OCI-LY7 (cell line): ENCODE measurements at places on chromosomes 13 and 19. TPM values are rescaled to one million over a fixed set of nuclear protein-coding genes. Genes with fewer than 3 reads are reported as not detected.

AKT2 gene
- total RNA-seq: 192 and 197 TPM in 2 replicates

SMAD9 gene
- 10.3 and 13.1 TPM in 2 replicates for total RNA-seq

PSG2 gene
- not detected in 2 replicates for total RNA-seq

MYO16 gene
- total RNA-seq: 0.06 and 0.11 TPM in 2 replicates

PSG6 gene
- not detected in 2 replicates for total RNA-seq

ZNF229 gene
- not detected in 2 replicates for total RNA-seq

RGS9BP gene
- total RNA-seq: 0.65 and 0.72 TPM in 2 replicates

ERFL gene
- total RNA-seq: 5.9 and 6.8 TPM in 2 replicates

IGFL2 gene
- not detected in 2 replicates for total RNA-seq

CCNE1 gene
- 34.0 and 36.1 TPM in 2 replicates for total RNA-seq

TMPRSS9 gene
- total RNA-seq: 0.28 TPM in 1 of 2 replicates, not detected in the other

CYP4F11 gene
- total RNA-seq: 0.25 TPM in 1 of 2 replicates, not detected in the other

SPIB gene
- total RNA-seq: 99.4 and 101 TPM in 2 replicates

PSG7 gene
- total RNA-seq: not detected in 2 replicates

LILRA1 gene
- not detected in 2 replicates for total RNA-seq

RGCC gene
- total RNA-seq: 89.5 and 101 TPM in 2 replicates

IFNL2 gene
- total RNA-seq: not detected in 2 replicates

ZNF546 gene
- total RNA-seq: 9.3 and 11.5 TPM in 2 replicates

MUC16 gene
- not detected in 2 replicates for total RNA-seq

CEACAM3 gene
- not detected in 2 replicates for total RNA-seq

ZNF570 gene
- total RNA-seq: 5.1 and 7.3 TPM in 2 replicates

PPM1N gene
- total RNA-seq: 2.8 and 2.9 TPM in 2 replicates

C19orf67 gene
- 0.55 and 1.4 TPM in 2 replicates for total RNA-seq

OR4F17 gene
- total RNA-seq: 0.88 TPM in 1 of 2 replicates, not detected in the other

KLK13 gene
- total RNA-seq: not detected in 2 replicates

NBEA gene
- 9.0 and 11.0 TPM in 2 replicates for total RNA-seq

LAIR2 gene
- not detected in 2 replicates for total RNA-seq

KLK3 gene
- total RNA-seq: not detected in 2 replicates

CEACAM16 gene
- total RNA-seq: not detected in 2 replicates

SWSAP1 gene
- total RNA-seq: 5.6 and 6.8 TPM in 2 replicates

FCAR gene
- not detected in 2 replicates for total RNA-seq

TMIGD2 gene
- total RNA-seq: 0.44 and 0.59 TPM in 2 replicates

ZNF284 gene
- not detected in 2 replicates for total RNA-seq

C19orf81 gene
- 11.4 and 14.2 TPM in 2 replicates for total RNA-seq

UBE2L5 gene
- 1.00 and 1.8 TPM in 2 replicates for total RNA-seq

NTF4 gene
- total RNA-seq: not detected in 2 replicates

LRRC63 gene
- not detected in 2 replicates for total RNA-seq

BLOC1S3 gene
- total RNA-seq: 13.8 and 15.4 TPM in 2 replicates

ADGRE2 gene
- 0.11 TPM in 1 of 2 replicates, not detected in the other for total RNA-seq

ERICH4 gene
- not detected in 2 replicates for total RNA-seq

NCAN gene
- not detected in 2 replicates for total RNA-seq

FLT3 gene
- not detected in 2 replicates for total RNA-seq

C13orf46 gene
- 0.09 and 0.21 TPM in 2 replicates for total RNA-seq

TGFBR3L gene
- 0.61 and 0.74 TPM in 2 replicates for total RNA-seq
